ENCODE measurements at places on chromosomes 7 and 10.

DNA sequence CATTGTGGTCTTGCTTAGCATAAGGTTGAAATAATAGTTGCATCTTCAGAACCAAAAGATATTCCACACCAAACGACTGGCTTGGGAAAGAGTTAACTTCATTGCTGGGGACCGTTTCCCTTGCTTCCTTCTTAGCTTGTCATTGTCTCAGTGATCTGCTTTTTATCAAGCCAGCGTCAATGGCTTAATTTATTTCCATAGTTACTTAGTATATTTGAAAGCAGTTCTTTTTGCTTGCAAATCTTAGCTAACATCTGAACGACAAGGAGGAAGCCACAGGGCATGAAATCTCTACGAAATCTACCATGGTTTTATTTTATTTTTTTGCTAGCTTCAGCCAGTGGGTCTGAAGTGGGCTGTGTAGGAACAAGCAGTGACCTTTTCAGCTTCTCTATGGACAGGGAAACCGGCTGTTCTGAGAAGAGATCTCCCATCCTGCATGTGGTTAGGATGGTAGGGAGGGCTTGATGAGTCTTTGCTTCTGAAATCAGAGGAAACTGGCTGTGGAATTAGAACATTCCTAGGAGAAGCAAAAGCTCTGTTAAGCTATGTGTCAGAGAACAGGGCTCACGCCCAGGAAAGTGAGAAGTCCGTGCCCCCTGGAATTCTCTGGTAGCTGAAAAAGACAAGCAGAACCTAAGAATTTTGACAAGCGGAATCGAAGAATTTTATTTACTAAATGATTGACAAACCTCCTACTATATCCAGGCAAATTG, 8.0 kb downstream of the SLC18A2 start:
- peak; percentile 36 for DNase-seq

GRCh38 chr10:130748409-130749057, 563.0 kb downstream of the TCERG1L start:
- no peak for DNase-seq

DNA sequence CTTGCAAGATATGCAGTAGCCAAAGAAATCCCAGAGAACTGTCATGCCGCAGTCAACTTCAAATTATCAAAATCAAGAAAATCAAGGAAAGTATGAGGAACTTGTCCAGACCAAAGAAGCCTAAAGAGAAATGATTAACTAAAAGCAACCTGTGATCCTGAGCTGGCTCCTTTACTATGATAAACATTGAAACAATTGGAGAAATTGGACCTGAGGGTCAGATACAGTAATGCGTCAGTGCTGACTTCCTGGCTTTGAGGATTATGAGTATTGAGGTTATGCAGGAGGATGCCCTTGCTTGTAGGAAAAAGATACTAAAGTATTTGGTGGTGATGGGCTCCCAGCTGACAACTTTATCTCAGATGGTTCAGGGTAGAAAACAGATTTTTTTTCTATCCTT, 324.7 kb upstream of the AKR1E2 start:
- DNase-seq: peak; percentile 91

- DNase-seq: peak; percentile 75
Measured at GRCh38 chr10:30999070-30999712, 32.5 kb downstream of the ZNF438 start.

GRCh38 chr7:109354000-109354399, 784.3 kb downstream of the DNAJB9 start:
- no peak for DNase-seq

- peak; percentile 80 for DNase-seq
Measured at GRCh38 chr10:61888744-61889143, 12.8 kb upstream of the ARID5B start.

DNA sequence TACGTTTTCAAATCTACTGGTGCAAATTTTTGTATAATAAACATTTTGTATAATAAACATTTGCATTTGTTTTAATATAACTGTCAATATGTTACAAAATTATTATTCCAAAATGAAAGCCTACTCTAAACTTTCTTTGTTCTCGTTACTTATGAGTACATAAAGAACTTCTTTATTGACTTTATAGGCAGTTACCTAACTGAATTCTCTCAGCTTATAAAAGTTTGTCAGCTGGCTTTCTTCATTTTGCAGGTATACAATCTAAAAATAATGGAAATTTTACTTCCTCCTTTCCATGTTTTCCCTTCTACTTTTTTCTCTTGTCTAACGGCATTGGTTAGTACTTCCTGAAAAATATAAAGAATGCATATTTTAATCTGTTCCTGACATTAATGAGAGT, 137.1 kb downstream of the CHCHD3 start:
- no peak for DNase-seq

GRCh38 chr10:20885678-20886077, 11.4 kb downstream of the NEBL start:
- peak; percentile 76 for DNase-seq

- peak; percentile 5 for DNase-seq
Measured at GRCh38 chr10:125823663-125824251, 411 bp downstream of the BCCIP start.

DNA sequence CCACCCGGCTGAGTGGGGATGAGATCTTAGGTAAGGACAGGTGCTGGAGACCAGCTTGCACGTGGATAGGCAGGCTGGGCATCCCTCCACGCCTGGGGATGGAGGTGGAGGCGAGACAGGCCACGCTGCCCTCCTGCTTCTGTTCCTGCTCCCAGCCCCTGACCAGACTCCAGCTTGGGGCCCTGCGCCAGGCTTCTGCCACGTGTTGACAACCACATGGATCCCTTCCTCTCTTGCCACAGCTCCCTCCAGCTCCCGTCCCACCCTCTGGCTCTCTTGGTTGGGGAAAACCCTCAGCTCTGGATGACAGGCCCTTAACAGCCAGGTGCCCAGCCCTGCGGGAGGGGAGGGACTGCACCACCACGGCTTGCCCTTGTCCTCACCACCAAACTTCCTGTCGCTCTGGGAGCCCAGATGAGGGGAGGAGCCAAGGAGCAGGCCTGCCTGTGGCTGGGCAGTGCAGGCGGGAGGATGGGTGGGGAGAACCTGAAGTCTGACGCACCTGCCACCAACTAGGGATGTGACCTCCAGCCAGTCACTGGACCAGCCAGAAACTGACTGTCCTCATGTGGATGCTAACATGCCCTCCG, 36.0 kb downstream of the KCNH2 start:
- peak; percentile 64 for DNase-seq

GRCh38 chr10:114507449-114507848, 103.1 kb upstream of the AFAP1L2 start:
- DNase-seq: peak; percentile 72

DNA sequence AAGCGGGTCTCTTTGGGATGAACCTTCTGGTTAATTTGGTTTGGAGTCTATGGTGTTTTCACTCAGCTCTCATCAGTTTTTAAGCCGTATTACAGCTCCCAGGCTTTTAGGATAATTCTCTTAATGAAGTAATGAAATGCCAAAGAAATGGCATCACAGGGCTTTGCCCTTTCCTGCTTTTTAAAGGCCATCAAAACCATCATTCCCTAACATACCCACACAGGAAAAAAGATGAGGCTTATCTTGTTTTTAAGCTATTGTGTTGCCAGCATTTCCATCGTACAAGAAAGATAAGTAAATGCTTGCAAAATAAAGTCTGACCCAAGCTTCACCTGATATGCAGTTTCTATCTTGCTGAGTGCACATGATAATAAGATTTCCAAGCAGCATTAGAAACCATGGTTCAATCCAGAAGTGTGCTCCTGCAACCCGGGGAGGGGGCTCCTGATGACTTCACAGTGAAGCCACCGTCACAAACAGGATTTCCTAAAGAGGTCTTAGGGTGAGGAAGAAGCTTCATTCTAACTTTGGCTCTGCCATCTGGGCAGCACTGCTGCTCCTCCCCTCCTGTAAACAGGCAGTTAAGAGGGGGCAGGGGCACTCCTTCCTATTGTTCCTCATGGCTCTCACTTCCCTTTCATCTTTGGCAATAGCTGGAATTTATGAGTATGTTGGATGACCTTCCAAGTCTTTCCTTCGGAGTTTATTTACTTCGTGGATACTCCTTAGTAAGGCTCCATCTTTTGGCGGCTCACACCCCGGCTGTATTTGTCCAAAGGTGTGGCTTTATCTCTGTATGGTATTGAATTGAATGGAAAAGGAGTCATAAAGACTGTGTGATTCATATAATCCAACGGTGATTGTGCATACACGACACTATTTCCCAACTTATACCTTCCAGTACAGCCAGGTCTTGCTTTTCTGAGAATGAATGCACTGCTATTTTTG, 55.2 kb upstream of the FAM133B start:
- peak; percentile 48 for DNase-seq

DNA sequence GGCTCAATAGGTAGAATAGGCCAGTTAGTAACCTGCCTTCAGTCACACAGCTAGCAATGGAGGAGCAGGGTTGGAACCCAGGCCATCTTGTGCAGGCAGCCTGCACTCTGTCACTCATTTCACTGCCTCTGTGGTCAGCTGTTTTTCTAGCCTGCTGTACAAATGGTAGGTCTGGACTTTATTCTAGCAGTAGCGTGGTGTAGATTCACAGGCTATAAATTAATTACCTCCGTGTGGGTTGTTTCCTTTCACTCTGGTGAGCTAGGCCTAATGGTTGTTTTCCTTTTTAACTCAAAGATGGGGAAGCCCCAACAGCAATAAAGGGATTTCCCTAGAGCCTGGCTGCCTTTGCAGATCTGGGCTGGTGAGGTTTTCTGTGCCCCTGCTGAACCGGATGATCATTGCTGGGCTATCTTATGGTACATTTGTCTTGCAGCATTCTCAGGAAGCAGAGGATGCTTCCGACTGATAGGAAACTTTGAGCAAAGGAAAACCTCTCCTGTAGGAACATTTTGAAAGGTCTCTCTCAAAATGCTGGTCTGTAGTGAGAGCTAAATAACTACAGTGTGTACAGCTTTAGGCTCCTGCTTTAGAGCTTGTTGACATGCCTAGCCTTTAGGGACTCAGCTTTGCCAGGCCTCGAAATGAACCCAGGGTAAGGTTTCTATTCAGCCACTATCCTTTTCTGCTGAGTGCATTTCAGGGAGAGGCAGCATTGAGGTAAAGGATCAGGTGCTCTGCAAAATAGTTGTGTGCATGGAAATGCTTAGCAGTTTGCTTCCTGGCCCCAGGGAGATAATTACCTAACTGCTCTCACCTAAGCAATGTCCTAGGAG, 157.4 kb downstream of the ST7 start:
- no peak for DNase-seq

DNA sequence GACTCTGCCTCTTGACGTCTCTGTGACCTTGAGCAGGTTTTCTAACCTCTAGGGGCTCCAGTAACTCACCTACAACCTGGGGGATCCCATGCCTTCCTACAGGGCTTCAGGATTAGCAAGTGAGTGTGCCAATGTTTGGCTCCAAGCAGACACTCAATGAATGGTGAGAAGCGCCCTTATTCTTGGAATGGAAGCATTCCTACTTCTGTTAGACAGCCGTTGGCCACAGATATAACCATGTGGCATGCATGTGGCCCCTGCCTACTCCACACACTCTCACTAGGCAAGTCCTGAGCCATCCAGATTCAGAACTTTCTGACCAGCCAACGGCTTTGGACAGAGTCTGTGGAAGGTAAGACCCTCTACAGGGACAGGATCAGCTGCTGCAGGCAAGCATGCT, 108.9 kb upstream of the LYZL2 start:
- no peak for DNase-seq

- no peak for DNase-seq
Measured at GRCh38 chr10:12777840-12778585, 223.5 kb downstream of the CCDC3 start.

GRCh38 chr10:99615426-99615825, 4.8 kb downstream of the SLC25A28 start:
- no peak for DNase-seq

DNA sequence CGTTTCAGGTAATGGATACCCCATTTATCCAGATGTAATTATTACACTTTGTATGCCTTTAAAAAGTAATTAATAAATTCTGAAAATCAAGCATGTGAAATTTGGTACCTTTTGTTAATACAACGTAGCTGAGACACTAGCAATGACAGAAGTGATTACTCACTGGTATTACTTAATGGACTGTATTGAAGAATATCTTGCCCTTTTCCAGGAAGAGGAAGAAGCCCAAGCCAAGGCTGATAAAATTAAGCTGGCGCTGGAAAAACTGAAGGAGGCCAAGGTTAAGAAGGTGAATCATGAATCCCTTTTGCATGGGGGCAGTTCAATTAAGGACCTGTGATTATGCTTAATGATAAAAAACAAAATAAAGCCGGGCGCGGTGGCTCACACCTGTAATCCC, 64.8 kb downstream of the APBB1IP start:
- DNase-seq: no peak

GRCh38 chr10:15144788-15145187, 23.7 kb downstream of the NMT2 start:
- no peak for DNase-seq

- DNase-seq: peak; percentile 49
Measured at GRCh38 chr10:45380903-45381620, 7.0 kb downstream of the ALOX5 start.

GRCh38 chr7:27150568-27151340, 1.6 kb downstream of the HOXA3 start:
- DNase-seq: peak; percentile 90

DNA sequence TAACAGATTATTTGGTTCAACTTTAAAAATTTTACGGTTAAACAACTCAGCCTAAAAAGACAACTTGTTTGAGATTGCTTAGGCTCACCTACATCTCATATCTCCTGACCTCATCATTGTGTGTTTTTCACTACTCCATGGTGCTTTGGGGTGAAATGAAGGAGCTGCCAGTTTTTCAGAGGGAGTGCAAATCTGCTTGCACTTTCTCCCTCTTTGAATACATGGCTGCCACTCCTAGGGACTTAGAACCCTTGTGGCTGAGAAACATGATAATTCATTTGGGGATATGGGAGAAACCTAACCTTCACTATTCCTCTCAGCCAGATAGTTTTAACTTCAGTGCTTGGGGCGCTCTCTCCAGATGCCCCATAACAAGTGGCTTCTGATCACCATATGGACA, 2.7 kb downstream of the CCSER2 start:
- no peak for DNase-seq

DNA sequence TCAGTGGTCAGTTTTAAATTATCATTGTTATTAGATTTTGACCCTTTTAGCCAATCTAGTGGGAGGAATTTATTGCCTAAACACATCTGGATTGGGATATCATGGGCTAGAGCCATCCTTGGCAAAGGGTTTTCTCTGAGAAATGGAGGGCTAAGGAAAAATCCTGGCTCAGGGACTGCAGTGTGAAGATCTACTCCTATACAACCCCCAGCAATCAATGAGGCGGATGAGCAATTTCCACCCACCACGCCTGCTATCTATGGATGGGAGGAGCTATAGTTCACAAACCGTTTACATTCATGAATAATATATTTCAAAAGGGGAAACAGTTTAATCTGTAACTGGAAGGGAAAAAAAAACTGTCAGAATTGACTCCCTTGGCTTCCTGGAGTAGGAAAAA, 2.7 kb downstream of the CAV1 start:
- no peak for DNase-seq

DNA sequence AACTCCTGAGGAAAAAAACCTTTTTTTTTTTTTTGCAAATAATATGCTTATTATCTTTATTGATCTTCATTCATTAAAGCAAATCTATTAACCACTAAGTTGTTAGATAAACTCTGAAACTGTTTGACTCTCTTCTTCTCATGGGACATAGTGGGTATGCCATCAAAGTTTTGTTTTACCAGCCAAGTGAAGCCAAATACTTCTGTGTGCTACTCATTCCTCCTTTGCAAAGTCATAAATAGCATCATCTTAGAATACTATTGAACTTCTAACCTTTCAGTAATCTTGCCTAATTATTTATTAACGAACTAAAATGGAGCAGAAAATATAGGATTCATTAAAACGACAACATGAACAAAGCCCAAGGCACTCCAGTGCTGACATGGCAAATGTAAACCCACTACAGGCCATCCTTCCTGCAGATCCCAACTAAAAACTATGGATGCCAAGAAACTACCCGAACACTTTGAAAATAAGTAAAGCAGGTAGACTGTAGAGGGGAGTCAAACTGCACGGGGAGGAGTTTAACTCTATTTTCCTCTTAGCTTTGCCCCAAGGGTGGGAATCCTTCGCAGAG, 61.2 kb upstream of the ODAD2 start:
- DNase-seq: peak; percentile 54

Measured in kidney tubule cell (primary cell).